ENCODE measurements at places on chromosomes 2 and 18.
A peak's percentile ranks its signal among the peaks of the same experiment; 100 is the strongest.

GRCh38 chr18:6414723-6415417 is at the start of gene L3MBTL4:
Gene L3MBTL4, minus strand, starts transcription at chr18:6414911. Its CDS starts 103,286 bp downstream, at chr18:6311625.
- no peak for DNase-seq

- no peak for DNase-seq
These were observed 214.7 kb downstream of the SEPTIN10 start for GRCh38 chr2:109399066-109399465.

- DNase-seq: no peak
These were observed 185.5 kb upstream of the NRP2 start for GRCh38 chr2:205496772-205497171.

- DNase-seq: peak; percentile 26
These were observed 7.6 kb upstream of the LPIN1 start for GRCh38 chr2:11738589-11739436.

DNA sequence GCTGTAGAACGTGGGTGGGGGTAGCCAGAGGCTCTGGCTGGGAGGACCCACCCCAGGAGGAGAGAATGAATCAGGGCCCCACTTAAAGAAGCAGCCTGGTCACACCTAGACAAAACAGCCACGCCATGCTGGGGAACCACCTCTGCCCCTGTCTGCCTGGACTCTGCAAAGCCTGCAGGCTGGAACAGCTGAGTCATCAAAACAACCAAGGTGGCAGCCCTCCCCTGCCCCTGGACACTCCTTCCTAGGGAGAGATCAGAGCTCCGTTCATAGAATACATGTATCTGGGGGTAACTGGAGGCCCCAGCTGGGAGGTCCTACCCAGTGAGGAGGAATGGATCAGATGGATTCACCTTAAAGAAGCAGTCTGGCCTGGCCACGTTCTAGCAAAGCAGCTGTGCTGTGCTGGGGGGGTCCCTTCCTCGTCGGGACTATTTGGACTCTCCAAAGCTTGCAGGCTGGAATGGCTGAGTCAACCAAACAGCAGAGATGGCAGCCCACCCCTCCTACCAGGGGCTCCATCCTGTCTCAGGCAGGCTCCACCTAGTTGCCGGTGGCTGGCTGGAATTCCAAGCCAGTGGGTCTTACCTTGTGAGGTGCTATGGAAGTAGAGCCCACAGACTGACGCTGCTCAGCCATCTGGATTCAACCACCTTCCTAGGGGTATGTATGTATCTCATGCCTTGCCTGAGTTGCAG is 50.5 kb upstream of the NT5C1B start:
- DNase-seq: no peak

All from T47D (cell line).